ENCODE measurements at places on chromosomes 3 and 15.

DNA sequence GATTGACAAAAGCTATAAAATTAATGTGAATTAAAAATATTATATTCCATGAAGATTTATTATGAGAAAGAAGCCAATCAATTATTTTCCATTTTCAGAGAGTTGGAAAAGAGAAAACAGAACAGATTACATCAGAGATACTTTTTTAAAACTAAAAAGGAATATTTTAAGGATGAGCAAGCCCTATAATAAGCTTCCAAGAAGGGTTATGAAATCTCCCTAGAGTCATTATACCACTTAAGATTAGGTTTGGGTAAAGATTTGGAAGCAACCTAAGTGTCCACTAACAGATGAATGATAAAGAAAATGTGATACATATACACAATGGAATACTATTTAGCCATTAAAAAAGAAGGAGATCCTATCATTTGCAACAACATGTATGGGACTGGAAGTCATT, 51.6 kb upstream of the FSIP1 start:
- no peak for DNase-seq

GRCh38 chr3:134064081-134064480, 34.4 kb upstream of the SLCO2A1 start:
- no peak for DNase-seq

- no peak for DNase-seq
These were observed 169.1 kb downstream of the FAM43A start for GRCh38 chr3:194854659-194855390.

- peak; percentile 2 for DNase-seq
These were observed 27.2 kb upstream of the ZNF502 start for GRCh38 chr3:44685128-44685800.

DNA sequence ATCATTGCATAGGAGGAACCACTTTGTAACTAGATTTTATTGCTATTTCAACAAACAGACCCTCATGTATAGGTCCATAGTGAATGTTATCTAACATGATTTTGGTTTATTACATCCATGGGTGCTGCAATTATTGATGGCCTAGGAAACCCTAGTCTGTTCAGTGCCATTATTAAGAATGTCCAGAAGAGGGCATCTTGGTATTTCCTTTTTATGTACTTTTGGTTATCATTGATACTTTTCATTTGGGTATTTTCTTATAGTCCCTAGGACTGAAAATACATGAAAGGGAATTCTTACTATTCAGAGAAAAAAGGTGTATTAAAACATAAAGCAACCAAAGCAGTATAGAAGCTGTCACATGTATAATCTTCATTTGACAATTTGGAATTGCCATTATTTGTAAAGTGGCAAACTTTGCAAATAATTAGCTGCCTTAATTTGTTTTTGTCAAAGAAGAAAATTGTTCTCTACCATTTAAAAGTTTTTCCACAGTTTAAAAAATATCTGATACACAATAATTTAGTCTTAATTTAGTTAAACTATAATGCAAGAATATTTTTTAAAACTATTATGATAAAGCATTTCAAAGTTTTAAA, 48.7 kb downstream of the CNOT10 start:
- no peak for DNase-seq

DNA sequence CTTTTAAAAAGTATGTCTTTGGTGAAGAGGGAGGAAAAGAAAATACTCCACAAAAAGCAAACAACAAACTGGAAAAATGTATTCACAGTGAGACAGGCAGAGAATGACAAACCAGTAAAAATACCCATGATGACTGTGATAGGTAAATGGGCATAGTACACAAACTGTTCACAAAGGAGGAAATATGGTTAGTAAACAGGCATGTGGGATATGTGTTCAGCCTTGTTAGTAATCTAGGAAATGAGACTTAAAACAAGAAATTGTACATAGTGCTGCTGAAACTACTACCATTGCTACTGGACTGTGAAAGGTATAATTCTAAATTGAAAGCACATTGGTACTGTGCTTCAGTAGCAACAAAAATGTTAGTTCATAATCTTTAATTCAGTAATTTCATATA, 50.1 kb downstream of the UBE2E2 start:
- no peak for DNase-seq

- DNase-seq, result no peak
These were observed 141.7 kb downstream of the NR1D2 start for GRCh38 chr3:24086617-24087404.

GRCh38 chr15:68440136-68440535, 8.2 kb upstream of the ITGA11 start:
- DNase-seq, result no peak

DNA sequence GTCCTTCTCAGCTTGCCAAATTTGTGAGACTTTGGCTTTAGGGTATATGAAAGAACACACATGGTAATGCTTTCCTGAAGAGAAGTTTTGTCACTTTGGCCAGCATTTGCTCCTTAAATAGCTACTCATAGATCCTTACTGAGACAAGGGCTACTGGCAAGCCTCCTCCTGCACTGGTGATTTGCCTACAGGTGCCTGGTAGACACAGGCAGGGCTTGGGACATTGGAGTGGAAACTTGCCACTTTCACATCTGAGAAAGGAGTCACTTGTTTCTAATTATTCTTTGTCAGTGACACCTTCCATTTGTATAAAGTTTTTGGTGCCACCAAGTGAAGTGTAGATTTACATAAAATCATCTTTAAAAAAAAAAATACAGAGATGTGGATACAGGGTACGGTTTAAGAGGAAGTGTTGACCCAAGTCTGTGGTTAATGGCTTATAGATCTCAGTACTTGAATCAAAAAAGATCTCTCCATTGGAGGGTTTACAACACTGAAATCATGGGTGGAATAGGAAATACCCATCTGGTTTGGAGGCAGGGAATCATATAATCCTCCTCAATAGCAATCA, 132.8 kb upstream of the GADL1 start:
- DNase-seq, result no peak

DNA sequence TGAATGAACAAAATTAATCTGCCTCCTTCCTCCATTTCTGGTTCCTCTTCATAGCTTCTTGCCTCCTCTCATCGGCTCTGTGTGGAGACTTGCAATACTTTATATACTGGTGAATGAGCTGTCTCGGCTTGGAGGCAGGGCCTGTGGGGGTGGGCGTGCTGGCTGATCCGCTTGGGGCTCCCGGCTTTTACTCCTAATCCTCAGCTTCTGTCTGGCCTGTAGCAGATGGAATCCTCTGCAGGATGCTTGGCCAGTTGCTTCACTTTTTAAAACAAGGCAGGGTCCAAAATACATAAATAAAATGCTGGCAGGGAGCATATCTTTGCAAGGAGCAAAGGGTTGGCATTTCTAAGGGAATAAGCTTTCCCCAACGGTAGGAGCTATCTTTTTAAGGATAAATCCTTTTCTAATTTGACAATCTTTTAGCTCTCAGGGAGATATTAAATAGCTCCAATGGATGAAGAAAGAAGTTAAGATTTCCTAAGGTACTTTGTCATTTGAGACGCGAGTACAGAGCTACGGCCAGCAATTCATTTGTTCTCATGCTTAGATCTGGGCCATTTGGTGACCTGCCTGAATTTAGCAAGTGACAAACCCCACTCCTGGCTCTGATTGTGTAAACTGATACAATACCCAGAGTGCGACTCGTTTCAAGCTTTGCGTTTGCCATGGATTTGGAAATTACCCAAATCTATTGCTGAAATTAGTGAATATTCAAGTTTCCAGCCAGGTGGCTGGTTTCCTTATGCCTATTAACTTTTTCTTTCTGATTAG, 18.9 kb downstream of the SV2B start:
- DNase-seq, result no peak

DNA sequence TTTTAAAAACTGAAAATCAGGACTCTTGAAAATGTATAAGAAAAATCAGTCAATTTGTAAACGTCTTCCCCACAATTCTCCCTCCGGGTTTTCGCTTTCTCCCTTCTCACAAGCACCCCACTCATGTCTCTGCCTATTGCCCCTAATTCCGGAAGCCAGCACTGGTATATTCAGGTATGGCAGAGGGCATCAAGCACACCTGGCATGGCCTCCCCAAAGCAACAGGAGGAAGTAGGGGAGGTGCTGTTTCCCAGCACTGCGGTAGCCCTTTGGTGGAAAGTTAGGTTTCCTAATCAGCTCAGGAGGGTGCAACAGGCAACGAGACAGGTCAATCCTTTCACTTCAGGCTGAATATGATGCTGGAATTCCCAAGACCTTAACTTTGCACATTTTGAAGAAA, 30.1 kb downstream of the LAMP3 start:
- DNase-seq, result no peak

GRCh38 chr3:190361791-190362190, 26.2 kb upstream of the CLDN16 start:
- DNase-seq, result no peak

DNA sequence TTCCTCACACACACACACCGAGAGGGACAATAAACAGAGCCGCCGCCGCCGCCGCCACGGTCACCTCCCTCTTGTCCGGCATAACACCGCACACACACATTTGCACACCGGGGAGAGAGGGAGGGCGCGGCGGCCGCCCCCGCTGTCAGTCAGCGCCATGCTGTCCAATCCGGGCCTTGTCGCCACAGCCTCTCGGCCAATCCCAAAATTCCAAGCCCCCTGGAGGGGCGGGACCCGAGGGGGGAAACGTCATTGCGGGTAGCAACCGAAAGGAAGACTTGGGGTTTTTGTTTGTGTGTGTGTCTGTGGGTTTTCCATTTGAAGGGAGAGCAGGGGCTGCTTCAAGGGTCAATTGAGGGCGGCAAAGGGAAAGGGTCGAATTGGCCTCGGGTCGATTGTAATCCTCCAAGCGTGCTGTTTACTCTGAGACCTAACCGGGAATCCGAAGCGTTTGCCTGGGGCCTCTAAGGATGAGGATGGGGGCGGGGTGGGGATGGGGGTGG, at the start of gene TOP2B:
TOP2B (minus strand) TSS at position 96 of the 503 bp plus-strand sequence. CDS start 610 bp downstream, outside the sequence.
- peak; percentile 94 for DNase-seq

GRCh38 chr3:171000281-171000680, 26.2 kb downstream of the SLC2A2 start:
- DNase-seq, result no peak

DNA sequence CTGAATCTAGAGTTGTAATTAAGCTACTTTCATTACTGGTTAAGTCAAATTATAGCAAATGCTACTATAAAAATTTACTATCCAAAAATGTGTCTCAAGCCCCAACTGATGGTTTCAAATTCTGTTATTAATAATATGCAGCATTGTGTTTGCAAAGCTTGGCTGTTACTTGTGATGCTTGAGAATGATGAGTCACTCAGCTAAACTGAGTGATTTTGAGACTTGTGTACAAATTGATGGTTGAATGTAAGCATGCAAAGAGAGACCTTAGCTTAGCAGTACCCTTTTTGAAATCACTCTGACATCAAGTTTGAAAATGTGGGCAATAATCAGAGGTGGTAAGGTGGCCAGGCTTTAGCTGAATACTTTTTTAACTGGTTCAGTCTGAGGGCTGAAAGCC, 27.6 kb downstream of the OPA1 start:
- no peak for DNase-seq

GRCh38 chr15:80168421-80168820, 15.6 kb downstream of the FAH start:
- no peak for DNase-seq

DNA sequence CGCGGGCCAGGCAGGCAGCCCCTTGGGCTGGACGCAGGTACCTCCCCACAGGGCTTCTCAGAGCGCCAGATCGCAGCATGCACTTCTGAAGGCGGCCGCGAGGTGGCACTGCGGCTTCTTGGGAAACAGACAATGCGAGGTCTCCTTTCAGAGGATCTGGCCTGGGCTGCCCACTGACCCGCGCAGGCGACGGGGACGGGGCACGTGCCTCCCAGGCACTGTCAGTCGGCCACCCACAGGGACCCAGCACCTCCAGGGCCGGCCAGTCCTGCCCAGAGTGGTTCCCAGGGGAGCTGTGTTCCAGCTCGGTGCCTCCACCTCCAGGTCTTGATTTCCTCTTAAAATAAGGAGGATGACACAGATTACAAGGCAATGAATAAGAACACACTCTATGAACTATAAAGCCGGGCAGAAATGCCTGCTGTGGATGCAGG, 24.4 kb upstream of the TXNRD3 start:
- peak; percentile 67 for DNase-seq

DNA sequence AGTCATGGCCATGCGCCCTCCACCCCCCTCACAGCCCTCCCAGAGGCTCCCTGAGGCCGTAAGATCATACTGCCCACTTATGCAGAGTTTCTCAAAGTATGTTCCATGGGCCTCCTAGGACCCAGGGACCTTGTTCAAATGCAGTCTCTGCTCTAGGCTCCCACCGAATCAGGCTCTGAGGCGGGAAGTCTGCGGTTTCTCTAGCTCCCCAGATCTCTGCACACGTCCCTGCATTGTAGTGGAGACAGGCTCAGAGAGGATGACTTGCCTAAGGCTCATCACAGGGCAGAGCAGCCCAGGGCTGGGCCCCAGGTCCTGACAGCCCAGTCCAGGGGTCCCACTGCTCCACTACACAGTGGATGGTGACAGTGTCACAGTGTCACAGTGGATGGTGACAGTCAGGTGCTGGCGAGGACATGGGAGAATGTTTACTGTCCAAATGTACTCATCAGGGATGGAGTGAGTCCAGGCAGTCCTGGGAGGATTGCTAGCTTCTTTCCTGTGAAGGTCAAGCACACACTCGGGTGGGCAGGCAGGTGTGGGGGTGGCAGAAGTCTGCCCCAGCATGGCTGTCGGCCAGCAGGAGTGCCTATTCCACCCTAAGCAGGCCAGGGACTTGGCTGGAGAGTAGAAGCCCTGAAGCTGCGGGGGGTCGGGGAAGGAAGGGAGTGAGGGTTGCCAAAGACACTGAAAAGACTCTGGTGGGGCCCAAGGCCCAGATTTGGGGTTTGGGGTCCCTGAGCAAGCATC, 12.4 kb downstream of the ANKRD63 start:
- no peak for DNase-seq

- no peak for DNase-seq
These were observed 111.8 kb upstream of the ADAMTS9 start for GRCh38 chr3:64799606-64800005.

DNA sequence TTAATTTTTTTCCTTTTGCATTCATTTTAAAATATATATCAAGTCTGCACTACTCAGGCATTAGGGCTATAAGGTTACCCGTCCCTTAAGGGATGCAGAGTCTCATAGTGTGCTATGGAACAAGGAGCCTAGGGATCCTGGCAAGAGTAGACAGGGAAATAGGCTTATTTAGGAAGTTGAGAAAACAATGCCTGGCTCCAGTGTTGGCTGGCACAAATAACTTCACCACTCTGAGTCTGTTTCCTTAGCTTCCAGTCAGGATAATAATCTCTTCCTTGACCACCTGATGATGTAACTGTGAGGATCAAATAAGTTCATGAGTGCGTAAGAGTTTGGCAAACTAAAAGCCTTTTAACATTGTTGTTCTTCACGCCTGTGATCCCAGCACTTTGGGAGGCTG, 540.8 kb upstream of the IL12A start:
- no peak for DNase-seq

Data from hypothalamus (tissue), 51 donors.